ENCODE measurements at places on chromosomes 6 and 20.
A peak's percentile ranks its signal among the peaks of the same experiment; 100 is the strongest.

- no peak for DNase-seq
These were observed 25.4 kb downstream of the NDRG3 start for GRCh38 chr20:36720510-36720909.

DNA sequence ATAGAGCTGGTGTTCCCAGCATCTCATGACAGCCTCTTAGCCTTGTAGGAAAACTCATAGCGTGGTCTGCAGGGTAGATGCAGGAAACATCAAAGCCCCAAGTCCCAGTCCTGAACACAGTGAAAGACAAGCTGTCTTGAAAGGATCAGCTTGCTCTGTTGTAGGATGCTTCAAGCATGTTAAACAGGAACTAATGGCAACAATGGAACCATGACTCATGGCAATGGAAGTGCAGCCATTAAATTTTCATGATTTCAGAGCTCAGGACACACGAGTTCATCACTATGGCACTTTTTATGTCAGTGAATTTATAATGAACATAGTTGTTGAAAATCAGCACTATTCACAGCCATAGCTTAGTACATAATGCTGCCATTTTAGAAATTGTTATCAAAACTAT lies 367.7 kb downstream of the KIF16B start:
- DNase-seq: no peak

DNA sequence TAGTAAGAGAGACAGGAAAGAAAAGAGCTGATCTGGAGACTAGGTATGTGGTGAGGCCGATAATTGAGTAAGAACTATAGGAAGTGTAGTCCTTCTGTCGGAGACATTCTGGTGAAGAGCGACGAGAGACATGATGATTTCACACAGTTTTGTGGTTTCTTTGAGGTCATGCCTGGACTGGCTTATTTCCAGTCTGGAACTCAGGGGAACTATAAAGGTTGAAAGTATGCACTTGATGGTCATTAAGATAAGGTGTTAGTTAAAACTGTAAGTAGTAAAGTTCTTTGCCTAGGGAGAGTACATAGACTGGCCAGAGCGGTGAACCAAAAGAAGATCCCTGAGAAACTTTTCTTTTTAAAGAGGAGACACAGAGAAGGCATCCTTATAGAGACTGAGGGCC lies 68.8 kb downstream of the RFX6 start:
- no peak for DNase-seq

DNA sequence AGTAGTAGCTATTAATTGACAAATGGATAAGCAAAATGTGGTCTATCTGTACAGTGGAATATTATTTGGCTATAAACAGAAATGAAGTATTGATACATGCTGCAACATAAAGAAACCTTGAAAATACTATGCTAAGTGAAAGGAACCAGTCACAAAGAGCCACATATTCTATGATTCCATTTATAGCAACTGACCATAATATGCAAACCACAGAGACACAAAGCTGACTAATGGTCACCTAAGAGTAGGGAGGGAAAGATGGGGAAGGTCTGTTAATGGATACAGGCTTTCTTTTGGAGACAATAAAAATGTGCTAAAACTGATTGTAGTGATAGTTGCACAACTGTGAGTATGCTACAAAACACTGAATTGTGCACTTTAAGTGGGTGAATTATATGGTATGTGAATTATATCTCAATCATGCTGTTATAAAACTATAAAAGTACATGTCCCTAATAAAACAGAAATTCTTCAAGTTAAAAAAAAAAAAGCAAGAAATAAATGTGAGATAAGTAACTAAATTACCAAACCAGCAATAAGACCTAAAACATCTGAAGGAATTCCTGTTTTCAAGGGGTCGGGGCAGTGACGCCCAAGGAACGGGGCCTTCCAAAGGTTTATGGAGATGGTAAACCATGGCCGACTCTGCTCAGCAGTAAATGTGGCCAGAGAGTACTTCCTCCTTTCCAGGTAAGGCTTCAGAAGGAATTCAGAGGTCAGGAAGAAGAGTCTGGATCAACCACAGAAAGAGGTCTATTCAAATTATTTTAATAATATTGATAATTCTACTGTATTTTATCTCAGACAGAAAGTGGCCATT lies 75.4 kb downstream of the ARHGAP18 start:
- no peak for DNase-seq

DNA sequence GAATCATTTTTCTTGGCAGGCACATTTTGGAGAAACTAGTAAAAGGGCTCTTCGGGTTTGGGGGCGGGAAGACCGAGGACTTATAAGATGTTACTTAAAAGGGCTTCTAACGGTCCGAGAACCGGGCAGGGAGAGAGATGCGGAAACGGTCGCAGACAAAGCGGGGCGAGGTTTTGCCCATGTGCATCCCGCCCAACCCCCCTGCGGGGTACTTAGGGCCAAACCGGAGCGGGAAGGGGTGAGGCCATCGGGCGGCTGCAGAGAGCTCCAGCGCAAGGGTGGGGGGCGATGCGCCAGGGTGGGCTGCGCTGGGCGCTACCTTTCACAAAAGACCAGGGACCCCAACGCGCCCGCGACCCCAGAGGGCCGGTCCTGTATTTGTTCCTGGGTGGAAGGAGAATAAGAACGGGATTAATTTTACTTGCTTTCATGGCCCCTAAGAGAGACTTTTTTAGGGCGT lies 616 bp downstream of the TUBB start:
- DNase-seq: peak; percentile 58
